Upper lobe of left lung (tissue), 6 donors: ENCODE measurements at places on chromosomes 16 and 17. TPM values are rescaled to one million over a fixed set of nuclear protein-coding genes. Genes with fewer than 3 reads are reported as not detected.

DNA sequence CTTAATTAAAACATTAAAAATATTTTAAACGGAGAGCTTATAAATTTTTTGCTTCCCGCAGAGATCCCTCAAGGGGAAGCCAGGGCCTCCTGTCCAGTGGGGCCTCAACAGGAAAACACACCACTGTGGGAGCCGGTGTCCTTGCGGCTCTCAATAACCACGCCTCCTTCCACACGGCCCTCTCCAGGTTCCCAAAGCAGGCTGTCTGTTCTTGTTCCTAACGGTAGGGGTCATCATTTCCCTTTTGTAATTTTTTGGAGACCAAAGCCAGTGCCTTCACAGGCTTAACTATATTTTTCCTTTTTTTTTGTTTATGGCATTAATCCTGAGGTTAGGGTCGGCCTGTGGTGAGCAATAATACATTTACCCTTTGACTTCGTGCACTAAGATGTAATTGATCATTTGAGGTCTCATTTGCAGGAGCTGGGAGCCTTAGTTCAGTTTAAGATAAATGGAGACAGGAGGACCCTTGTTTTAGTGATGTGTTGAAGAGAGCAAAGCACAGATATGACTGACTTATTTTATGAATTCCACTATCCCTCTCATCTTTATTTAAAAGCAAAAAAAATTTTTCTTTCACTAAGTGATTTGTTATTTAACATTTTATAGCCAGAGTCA, 77.5 kb upstream of the N4BP1 start:
- DNase-seq, result no peak

Gene GAST
- not detected for total RNA-seq

- no peak for DNase-seq
These were observed 47.3 kb downstream of the MIS12 start for GRCh38 chr17:5533486-5534315.

- DNase-seq, result no peak
These were observed 9.2 kb downstream of the PIEZO1 start for GRCh38 chr16:88775825-88776224.
